ENCODE measurements at places on chromosomes 7 and 10. TPM values are rescaled to one million over a fixed set of nuclear protein-coding genes. Genes with fewer than 3 reads are reported as not detected.

HMX3 gene
- not detected for total RNA-seq

ACTR3C gene
- total RNA-seq, result 18.6 TPM

PTN gene
- 21.1 TPM for total RNA-seq

NUTM2A gene
- total RNA-seq, result 1.5 TPM

USP54 gene
- total RNA-seq, result 5.6 TPM

TNS3 gene
- total RNA-seq, result 122 TPM

ITIH5 gene
- 1.9 TPM for total RNA-seq

- H3K4me1 ChIP-seq, result no peaks in the 10 kb centered on the region
- H3K4me3 ChIP-seq, result no peak overlapping the region
- H3K36me3 ChIP-seq, result no peaks in the 10 kb centered on the region
- no peak for DNase-seq
Observed at GRCh38 chr7:16430133-16430532, 8.8 kb upstream of the CRPPA start.

- DNase-seq, result no peak
- H3K4me3 ChIP-seq, result no peak overlapping the region
- H3K36me3 ChIP-seq, result no peaks in the 10 kb centered on the region
- H3K4me1 ChIP-seq, result no peaks in the 10 kb centered on the region
Observed at GRCh38 chr7:116446212-116446855, 53.2 kb upstream of the CAV2 start.

GRCh38 chr7:134784251-134785049 is 5.0 kb downstream of the CALD1 start:
- DNase-seq, result no peak
- H3K27me3 ChIP-seq, result no peaks in the 10 kb centered on the region
- no peak overlapping the region for H3K4me3 ChIP-seq
- no peaks in the 10 kb centered on the region for H3K4me1 ChIP-seq

DNA sequence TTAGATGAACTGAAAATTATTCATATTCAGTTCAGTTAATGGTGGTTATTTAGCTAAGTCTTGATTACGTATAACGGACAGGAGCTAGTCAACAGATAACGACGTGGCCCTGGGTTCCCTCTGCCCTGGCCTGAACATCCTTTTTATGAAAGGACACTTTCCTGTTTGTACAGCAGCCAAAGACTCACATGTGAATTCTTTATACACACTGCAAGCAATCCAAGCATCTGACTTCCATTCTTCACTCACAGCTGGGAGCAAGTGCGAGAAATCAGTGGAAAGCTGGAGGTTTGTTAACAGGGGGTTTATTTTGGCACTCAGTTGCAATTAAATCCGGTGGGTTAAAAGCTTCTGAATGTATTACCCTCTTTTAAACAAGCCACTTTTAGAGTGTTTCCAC is 148.1 kb upstream of the GDF10 start:
- no peaks in the 10 kb centered on the region for H3K27me3 ChIP-seq
- no peaks in the 10 kb centered on the region for H3K4me1 ChIP-seq
- no peaks in the 10 kb centered on the region for H3K36me3 ChIP-seq
- H3K4me3 ChIP-seq, result no peak overlapping the region
- H3K27ac ChIP-seq, result no peak overlapping the region
- DNase-seq, result no peak

Data from spleen (tissue), 13 donors.